Fibroblast of lung (primary cell): ENCODE measurements at places on chromosomes 2 and 18. TPM values are rescaled to one million over a fixed set of nuclear protein-coding genes. Genes with fewer than 3 reads are reported as not detected.

GRCh38 chr18:42906761-42907160 lies 208.7 kb downstream of the RIT2 start:
- no peak for DNase-seq

GRCh38 chr18:37409878-37410277 lies 155.7 kb downstream of the CELF4 start:
- no peak for DNase-seq

DNA sequence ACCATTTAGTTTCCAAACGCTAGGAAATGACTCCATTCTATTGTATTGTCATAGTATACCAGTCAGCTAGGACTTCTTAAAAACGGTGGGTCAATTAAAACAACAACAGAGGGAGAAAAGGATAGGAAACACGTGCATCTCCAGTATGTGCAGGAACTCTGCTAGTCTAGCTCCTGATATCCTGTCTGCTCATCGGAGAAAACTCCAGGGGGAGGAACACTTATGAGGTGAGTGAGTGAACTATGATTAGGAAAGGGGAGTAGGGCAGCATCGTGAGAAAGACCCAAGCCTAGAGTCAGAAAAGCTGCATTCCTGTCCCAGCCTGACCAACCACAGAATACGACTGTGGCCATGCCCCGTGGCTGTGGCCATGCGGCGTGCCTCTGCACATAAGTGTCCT lies 34.2 kb downstream of the DTNB start:
- DNase-seq, result no peak

GRCh38 chr18:6566338-6566911 lies 151.7 kb upstream of the L3MBTL4 start:
- no peak for DNase-seq

Gene SLC4A3
- total RNA-seq, result 1.3 and 1.5 TPM in 2 replicates

GRCh38 chr2:130744287-130745117 lies 10.8 kb upstream of the AMER3 start:
- DNase-seq, result no peak

DNA sequence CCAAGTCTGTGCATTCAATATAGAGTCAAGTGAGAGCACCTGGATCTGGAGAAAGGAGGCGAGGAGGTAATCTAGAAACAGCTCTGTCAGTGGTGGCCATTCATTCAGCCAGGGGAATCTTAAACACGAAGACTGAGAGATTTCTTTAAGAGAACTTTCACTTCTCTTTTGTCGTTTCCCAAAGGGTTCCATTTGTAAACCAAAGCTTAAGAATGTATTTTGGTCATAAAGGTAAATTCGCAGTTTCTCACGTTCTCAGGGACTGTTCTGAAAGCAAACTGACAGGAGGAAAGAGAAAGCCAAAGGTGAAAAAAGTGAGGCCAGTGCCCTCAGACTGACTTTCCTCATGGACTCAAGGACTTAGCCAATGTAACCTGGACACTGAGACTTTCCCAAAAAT lies 513.5 kb downstream of the CMPK2 start:
- no peak for DNase-seq

Gene CDCA7
- total RNA-seq, result 1.3 and 1.5 TPM in 2 replicates

Gene NAT8
- total RNA-seq, result not detected in 2 replicates

GRCh38 chr18:37458697-37459096 lies 106.9 kb downstream of the CELF4 start:
- no peak for DNase-seq

Gene MC4R
- not detected in 2 replicates for total RNA-seq

DNA sequence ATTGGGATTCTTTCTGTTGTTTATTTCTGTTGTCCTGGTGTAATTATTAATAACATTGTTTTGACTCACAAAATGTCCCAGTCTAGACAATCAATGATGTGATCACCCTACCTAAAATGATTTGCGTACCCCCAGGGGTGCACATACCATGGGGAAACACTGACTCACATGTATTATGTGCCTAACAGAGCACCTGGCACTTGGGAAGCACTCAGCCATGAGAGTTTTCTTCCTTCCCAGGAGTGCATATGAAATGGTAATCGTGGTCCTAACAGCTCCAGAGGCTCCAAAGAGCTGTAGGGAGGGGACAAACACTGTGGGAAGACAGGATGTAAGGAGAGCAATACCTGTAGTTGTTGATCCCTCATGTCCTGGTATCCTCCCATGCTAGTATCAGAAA lies 187.8 kb upstream of the ERBB4 start:
- no peak for DNase-seq

- no peak for DNase-seq
Observed at GRCh38 chr2:29023188-29023587, 42.1 kb downstream of the TOGARAM2 start.

Gene EPHA4
- 12.8 and 21.0 TPM in 2 replicates for total RNA-seq

- DNase-seq, result no peak
Observed at GRCh38 chr2:184589261-184589660, 9.1 kb upstream of the ZNF804A start.

DNA sequence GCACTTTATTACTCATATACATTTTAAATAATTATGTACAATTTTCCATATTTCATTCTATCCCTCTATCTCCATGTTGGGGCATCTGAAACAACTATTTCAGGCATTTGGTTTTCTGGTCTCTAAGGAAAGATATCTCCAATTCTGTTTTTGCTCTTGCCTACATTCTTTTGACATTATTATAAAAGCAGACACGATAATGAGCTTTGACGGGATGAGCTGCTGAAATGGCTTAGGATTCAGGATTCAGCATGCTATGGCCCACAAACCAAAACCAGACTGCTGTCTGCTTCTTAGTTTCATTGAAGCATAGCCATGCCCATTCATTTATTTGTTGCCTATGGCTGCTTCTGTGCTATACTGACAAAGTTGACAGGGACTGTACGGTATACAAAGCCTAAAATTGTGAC lies 42.7 kb upstream of the GLS start:
- DNase-seq, result peak; percentile 17

- DNase-seq, result no peak
Observed at GRCh38 chr2:172085460-172086159, at the start of gene DLX1. Gene DLX1, plus strand, starts transcription at chr2:172085507. Its CDS starts 171 bp downstream, at chr2:172085678.

DNA sequence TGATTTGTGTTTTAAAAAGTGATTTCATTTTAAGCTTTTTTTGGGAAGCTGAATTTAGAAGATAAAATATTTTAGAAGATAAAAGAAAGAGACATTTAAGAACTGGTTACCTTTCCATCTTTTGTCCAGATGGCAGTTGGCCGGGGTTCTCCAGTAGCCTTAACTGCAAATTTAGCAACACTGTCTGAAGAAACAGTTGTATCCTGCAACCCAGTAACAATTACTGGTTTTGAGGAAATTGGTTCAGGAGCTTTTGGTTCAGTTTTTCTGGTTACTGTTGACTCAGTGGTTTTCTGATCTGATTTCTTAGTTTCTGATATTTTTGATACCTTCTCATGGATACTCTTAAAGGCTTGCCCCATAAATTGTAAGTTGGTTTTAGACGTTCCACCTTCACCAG lies 49.9 kb downstream of the PLEKHA3 start:
- DNase-seq, result no peak

GRCh38 chr2:360124-360523 lies 72.2 kb upstream of the ALKAL2 start:
- DNase-seq, result no peak

- no peak for DNase-seq
Observed at GRCh38 chr2:143960177-143960576, 559.7 kb downstream of the ZEB2 start.

DNA sequence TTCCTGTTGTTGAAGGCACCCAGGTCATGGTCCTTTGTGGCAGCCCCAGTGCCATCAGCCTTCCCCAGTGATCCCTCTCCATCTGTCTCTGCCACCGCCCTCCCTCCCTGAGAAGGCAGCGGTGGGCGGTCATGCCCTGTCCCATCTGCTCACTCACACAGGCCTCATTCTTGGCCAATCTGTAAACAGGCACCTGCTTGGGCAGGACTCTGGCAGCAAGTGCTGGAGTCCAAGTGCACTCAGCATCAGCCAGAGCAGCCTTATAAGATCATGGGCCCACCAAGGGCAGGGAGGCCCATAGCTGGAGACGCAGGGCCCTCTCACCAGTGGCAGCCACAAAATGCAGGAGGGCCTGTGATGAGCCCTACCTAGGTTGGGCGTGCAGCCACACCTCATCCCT lies 140.9 kb downstream of the TWIST2 start:
- DNase-seq, result no peak

Gene HOXD1
- not detected in 2 replicates for total RNA-seq

GRCh38 chr2:218890369-218890768 lies 9.7 kb downstream of the WNT10A start:
- DNase-seq, result no peak

Gene LAPTM4A
- 155 and 193 TPM in 2 replicates for total RNA-seq

DNA sequence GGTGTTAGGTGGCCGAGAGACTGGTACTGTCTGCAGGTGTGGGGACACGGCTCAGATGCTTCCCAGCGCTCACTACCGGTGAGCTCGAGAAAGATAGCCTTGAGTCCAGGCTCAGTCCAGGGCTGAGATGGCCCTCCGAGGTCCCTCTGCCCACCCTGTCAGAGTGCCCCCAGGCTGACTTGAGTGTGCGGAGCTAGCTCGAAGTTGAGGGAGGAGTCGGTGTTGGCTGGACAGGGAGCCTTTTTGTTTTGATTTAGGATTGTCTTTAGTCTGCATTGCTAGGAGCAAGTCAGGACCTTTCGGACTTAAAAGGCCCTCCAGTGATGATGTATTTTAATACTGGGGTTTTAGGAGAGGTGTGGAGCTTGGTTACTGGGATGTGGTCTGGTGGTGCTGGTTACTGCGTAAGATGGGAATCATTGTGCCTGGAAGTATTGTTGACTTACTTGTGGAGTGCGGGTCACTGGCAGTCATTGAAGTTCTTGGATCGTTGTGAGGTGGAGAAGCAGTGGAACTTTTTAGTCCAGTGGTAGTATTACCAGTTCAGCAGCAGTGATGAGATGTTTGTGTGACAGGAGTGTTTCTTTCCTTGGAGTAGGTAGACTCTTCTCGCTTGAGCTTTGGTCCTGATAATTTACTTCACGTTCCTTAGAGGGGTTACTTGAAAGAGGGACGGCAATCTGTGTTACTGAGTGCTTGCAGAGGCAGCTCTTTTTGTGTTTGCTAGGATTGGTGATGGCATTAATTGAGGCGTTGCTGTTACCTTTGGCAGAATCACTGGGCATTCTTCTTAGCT lies 633 bp downstream of the KIAA1328 start:
- DNase-seq, result peak; percentile 31

- DNase-seq, result no peak
Observed at GRCh38 chr2:238100049-238100820, at the start of gene ESPNL. Gene ESPNL, plus strand, starts transcription at chr2:238100340. Its CDS starts 80 bp downstream, at chr2:238100420.

DNA sequence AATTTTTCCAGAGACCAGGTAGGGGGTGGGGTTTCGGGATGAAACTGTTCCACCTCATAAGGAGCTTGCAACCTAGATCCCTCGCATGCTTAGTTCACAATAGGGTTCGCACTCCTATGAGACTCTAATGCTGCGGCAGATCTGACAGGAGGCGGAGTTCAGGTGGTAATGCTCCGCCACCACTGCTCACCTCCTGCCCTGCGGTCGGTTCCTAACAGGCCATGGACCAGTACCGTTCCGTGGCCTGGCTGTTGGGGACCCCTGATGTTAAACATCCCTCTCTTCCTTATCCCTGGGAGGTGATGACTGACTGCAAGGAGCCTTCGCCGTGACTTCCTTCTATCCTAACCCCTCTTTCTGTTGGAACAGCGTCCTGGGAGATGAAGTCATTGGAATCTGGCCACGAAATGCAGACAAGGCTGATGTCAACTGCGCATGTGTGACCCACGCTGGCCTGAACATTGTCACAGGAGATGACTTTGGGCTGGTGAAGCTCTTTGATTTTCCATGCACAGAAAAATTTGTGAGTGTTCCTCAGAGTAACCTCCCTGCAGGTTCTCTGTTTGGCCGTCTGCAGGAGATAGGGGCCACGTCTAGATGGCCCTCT lies 82.4 kb downstream of the RTN4 start:
- no peak for DNase-seq

Gene CYRIA
- 7.4 and 10.2 TPM in 2 replicates for total RNA-seq

- no peak for DNase-seq
Observed at GRCh38 chr2:217282531-217282930, 422.7 kb upstream of the TNP1 start.

GRCh38 chr2:189350540-189351209 lies 90.6 kb upstream of the WDR75 start:
- peak; percentile 99 for DNase-seq

Gene CCDC74A
- 5.9 and 6.7 TPM in 2 replicates for total RNA-seq

DNA sequence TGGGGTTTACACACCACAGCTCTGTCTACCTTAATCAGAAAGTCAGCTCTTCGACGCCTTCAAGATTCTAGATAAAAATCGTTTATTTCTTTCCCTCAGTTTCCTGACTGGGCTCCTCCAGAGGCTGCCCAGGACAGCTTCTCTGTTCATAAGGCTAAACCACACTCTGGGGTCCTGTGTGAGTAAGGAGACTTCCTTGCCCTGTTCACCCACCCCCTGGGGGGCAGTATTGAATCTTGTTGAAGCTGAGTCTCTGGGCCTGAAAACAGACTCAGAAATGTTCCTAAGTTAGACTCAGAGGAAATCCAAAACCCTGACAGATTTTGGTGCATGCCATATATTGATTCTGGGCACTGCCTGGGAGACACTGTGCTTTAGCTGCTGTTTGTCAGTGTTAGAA lies 43.0 kb downstream of the G6PC2 start:
- DNase-seq, result no peak

Gene ANKRD62
- total RNA-seq, result not detected in 2 replicates

- peak; percentile 7 for DNase-seq
Observed at GRCh38 chr2:148253685-148254084, 232.8 kb downstream of the MBD5 start.

DNA sequence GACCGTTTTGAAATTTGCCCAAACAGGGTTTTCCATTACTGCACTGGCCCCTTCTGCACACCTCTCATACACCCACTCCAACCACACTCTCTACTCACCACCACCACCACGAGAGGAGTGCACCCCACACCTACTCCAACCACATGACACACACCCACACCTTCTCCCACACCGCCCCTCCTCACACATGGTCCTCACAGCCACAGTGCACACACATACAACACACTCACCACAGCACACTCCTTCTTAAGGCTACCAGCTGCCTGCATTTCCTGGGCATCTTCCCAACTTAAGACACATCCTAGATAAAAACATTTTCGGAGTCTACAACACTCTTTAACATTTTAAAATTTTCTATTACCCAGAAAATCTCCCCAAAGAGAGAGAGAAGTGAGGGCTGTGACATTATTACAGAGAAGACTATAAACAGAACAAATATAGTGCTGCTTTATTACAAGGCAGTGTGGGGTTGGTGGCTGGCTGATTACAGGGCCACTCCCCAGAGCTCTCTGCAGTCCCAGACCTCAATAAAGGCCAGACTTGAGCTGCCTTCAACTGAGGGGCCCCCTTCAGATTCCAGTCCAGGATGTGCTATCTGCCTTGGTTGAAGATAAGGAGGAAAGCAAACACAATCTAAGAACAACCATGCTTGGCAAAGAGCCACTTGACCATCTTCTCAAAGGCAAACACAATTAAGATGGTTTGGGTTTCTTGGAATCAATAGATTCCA lies 36.1 kb downstream of the NHEJ1 start:
- peak; percentile 80 for DNase-seq
